Breast epithelium (tissue), 4 donors: ENCODE measurements at places on chromosomes 3 and 15. TPM values are rescaled to one million over a fixed set of nuclear protein-coding genes. Genes with fewer than 3 reads are reported as not detected.

- no peak for DNase-seq
Measured at GRCh38 chr3:134378818-134379217, 4.6 kb upstream of the AMOTL2 start.

DNA sequence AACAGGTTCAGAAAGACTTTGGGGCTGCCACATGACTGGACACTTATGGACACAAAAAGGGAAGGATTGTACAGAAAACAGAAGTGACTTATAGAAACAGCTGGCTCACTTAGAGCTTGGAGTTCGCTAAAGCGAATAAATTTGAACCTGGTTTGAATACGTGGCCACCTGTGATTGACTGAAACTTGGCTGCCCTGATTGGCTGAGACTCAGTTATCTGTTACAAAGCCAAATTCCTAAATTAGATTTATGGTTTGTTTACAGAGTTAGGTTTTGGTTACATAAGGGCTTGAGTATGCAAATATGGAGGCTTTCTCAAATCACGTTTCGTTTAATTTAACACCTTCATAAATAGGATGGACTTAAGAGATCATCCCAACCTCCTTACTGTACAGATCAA, 270.2 kb downstream of the THSD4 start:
- DNase-seq, result no peak

DNA sequence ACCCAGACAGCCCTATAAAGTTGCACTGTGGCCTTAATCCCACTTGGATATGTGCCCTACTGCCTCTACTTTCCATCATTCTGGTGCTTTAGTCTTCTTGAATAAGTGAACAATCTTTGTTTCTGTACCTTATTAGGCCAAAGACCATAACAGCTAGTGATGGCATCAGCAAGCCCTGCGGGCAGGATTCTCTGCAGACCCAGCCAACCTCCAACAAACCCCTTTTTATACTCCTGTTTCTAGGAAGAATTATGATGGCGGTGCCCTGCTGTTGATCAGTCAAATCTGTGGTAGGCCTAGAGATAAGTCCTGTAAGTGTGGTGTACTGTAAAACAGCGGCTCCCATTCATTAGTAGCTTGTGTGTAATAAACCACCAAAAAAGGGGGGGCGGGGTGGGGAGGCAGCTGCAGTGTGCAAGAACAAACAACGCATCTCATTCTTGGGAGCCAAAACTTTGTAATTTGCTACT, 40.5 kb downstream of the SOX2 start:
- no peak for DNase-seq

- DNase-seq, result no peak
Measured at GRCh38 chr15:43505738-43506137, 11.7 kb upstream of the MAP1A start.

GRCh38 chr15:62352817-62353216, 187.7 kb upstream of the C2CD4B start:
- no peak for DNase-seq

DNA sequence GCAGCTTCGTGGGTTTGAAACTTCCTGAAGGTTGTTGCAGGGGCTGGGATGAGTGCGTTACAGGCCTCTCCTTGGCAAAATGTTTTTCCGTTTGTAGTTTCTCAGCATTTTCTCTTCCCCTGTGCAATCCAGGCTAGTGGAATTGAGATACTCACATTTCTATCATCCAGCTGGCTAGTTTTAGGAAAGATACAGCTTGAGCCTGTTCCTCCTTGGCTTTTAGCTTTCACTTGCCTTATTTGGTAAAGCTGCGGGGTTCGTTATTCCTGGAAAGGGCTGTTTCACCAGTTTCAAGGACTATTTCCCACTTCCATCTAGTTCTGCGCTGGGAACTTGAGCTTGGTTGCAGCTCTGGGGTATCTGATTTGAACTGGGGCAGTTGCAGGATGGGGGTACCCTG, 90.3 kb downstream of the ITPR1 start:
- DNase-seq, result peak; percentile 32

DNA sequence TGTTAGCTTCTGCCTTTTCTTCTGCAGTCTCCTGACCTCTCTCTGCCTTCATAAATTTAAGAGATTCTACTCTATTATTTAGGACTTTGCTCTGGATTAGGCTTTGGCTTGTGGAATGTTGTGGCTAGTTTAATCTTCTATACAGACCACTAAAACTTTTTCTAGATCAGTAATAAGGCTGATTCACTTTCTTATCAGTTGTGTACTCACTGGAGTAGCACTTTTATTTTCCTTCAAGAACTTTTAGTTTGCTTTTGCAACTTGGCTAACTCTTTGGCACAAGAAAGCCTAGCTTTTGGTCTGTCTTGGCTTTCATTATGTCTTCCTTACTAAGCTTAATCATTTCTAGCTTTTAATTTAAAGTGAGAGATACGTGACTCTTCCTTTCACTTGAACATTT, 265.5 kb upstream of the TBC1D5 start:
- no peak for DNase-seq

GRCh38 chr3:62036726-62037125, 336.6 kb downstream of the FEZF2 start:
- no peak for DNase-seq

The ECE2 gene
- not detected for total RNA-seq

The KNG1 gene
- not detected for total RNA-seq
